ENCODE measurements at places on chromosomes 5 and 9.

- H3K4me3 ChIP-seq: no peak overlapping the region
- no peak overlapping the region for H3K27ac ChIP-seq
- H3K27me3 ChIP-seq: no peaks in the 10 kb centered on the region
- no peak for DNase-seq
- no peaks in the 10 kb centered on the region for H3K4me1 ChIP-seq
These were observed 26.3 kb downstream of the SREK1 start for GRCh38 chr5:66170195-66170919.

DNA sequence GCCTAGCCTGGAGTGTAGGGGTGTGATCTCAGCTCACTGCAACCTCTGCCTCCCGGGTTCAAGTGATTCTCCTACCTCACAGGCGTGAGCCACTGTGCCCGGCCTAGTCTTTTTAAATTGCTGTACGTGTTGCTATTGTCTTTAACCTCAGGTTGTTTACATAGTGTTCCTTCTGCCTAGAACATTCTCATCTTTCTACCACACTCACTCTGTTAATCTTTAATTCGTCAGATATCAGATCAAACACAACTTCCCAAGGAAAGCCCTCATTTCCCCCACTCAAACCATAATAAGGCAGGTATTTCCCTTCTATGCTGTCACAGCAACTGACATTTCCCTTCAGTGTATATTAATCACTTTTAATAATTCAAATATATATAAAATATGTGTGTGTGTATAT is 1310.0 kb upstream of the C9orf72 start:
- DNase-seq: no peak
- H3K4me1 ChIP-seq: no peaks in the 10 kb centered on the region
- H3K4me3 ChIP-seq: no peak overlapping the region
- H3K27me3 ChIP-seq: no peaks in the 10 kb centered on the region

GRCh38 chr5:76820526-76820890 is 1.7 kb downstream of the F2RL1 start:
- H3K4me1 ChIP-seq: peaks cover 13% of the 10 kb centered on the region
- H3K27ac ChIP-seq: peak overlapping the region; percentile 100
- DNase-seq: no peak
- peaks cover 1% of the 10 kb centered on the region for H3K36me3 ChIP-seq

DNA sequence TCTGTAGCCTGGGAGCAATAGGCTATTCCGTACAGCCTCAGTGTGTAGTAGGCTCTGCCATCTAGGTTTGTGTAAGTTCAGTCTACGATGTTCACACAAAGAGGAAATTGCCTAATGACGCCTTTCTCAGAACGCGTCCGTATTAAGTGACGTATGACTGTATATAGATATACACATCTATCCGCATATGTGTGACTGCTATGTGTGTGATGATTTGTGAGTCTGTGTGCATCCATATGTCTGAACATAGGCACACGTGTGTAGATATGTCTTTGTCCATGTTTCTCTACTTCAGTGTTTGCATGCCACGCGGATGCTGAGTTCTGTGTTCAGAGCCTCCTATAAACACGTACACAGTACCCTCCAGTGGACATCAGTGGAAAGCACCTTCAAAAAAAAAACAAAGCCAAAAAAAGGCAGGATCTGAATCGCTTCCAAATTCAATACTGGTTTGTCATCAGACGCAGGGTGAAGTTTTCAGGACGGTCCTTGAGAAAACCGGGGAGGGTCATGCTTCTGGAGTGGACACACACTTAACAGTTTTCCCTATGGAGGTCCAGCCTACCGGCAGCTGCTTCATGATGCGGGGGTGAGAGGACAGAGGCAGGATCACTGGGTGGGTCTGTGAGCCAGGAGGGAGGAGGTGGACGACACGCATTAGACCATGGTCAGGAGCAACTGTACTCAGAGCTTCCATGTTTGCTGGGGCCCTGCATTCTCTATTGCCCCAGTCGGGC is 29.5 kb upstream of the ALDH1B1 start:
- no peak overlapping the region for H3K27ac ChIP-seq
- peak; percentile 49 for DNase-seq
- H3K4me1 ChIP-seq: peaks cover 13% of the 10 kb centered on the region
- H3K27me3 ChIP-seq: no peaks in the 10 kb centered on the region
- no peak overlapping the region for H3K4me3 ChIP-seq

GRCh38 chr9:78515108-78515507 is 218.2 kb downstream of the PSAT1 start:
- H3K27ac ChIP-seq: no peak overlapping the region
- H3K36me3 ChIP-seq: no peaks in the 10 kb centered on the region
- no peak overlapping the region for H3K4me3 ChIP-seq
- H3K27me3 ChIP-seq: no peaks in the 10 kb centered on the region

DNA sequence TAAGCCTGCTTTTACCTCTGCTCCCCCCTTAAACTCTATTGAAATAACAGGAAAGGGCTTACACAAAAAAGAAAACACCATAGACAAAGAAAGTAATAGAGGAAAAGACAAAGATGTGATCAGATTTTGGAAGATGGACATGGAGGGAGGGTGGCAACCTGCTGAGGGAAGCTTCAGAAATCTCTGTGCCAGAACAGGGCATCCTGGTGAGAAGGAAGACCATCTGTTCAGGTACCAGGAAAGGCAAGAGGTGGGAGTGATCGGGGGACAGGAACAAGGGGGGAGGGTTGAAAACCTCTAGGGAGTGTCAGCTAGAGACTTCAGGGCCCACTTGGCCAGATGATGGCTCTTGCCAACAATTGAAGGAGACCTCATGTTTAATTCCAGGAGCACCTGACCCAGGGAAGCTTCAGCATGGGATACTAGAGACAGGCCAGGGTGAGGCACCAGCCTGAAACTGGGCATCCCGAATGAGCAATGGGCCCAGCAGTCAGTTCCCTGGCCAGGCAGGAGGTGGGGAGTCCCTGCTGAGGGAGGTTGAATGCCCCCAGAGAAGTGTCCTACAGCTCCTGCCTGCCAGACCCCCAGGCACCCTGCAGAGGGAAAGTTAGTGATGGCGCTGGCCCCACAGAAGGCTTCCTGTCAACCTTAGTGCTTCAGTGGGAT is 8.2 kb downstream of the SQSTM1 start:
- no peaks in the 10 kb centered on the region for H3K27me3 ChIP-seq
- peaks cover 37% of the 10 kb centered on the region for H3K4me1 ChIP-seq

DNA sequence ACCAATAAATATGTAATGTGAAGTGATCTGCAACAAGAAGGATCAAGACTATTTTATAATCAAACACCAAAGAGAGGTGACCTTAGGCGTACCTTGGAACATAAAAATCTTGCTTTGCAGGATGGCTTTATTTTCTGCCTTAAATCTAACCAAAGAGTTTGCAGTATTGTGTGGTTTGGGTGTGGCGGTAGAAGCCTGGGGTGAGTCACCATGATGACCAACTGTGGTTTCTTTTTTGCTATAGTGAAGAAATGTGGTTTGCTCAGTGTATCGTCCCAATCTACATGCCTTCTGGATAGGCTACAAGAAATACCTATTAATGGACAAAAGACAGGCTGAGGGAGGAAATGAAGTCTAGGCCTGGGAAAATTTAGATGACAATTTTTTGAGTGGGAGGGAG is 5.1 kb upstream of the CAST start:
- peaks cover 12% of the 10 kb centered on the region for H3K4me1 ChIP-seq
- no peaks in the 10 kb centered on the region for H3K27me3 ChIP-seq
- no peak overlapping the region for H3K4me3 ChIP-seq
- DNase-seq: peak; percentile 49
- no peak overlapping the region for H3K27ac ChIP-seq

GRCh38 chr5:172701291-172701656 is 60.2 kb downstream of the NEURL1B start:
- H3K4me3 ChIP-seq: no peak overlapping the region
- H3K36me3 ChIP-seq: no peaks in the 10 kb centered on the region
- H3K27ac ChIP-seq: no peak overlapping the region
- DNase-seq: no peak
- H3K27me3 ChIP-seq: no peaks in the 10 kb centered on the region
- peaks cover 34% of the 10 kb centered on the region for H3K4me1 ChIP-seq

GRCh38 chr9:38361473-38361850 is 31.0 kb upstream of the ALDH1B1 start:
- H3K27me3 ChIP-seq: no peaks in the 10 kb centered on the region
- H3K4me3 ChIP-seq: no peak overlapping the region
- DNase-seq: no peak

DNA sequence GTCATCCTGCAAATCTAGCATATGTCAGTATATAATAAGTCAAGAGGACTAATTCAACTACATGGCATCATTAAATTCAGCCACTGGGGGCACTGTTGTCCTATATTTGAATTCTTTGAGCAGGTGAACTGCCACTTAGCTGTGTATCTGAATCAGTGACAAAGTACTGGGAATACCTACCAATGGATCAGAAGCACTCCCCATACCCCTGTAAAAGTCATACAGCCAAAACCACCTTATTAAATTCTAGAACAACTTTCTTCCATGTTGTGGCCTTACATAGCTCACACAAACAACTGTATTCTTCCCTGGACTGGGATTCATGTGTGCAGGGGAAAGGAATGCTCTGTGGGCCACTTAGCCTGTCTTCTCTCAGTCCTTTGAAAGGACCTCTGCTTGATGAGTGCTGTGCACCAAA is 57.4 kb upstream of the PLPP6 start:
- H3K27me3 ChIP-seq: no peaks in the 10 kb centered on the region
- H3K27ac ChIP-seq: no peak overlapping the region
- DNase-seq: peak; percentile 62
- H3K4me1 ChIP-seq: no peaks in the 10 kb centered on the region
- H3K4me3 ChIP-seq: no peak overlapping the region

DNA sequence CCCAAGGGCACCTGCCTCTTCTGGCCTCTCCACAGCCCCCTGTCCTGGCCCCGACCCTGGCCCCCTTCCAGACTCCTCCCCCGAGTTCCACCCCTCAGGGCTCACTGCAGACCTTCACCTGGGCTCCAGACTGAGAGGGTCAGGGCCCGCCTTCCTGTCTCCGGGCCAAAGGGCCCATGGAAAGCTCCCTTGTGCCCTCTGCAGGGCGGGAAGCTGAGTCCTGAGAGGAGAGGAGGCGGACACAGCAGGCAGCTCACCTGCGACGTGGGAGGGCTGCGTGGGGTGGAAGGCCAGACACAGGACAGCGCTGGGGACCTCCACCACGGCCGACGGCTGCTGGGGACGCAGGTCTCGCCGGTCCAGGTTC is 20.6 kb downstream of the DYNC2I2 start:
- peak overlapping the region; percentile 95 for H3K27ac ChIP-seq
- H3K27me3 ChIP-seq: no peaks in the 10 kb centered on the region
- peaks cover 18% of the 10 kb centered on the region for H3K4me1 ChIP-seq
- H3K4me3 ChIP-seq: peak overlapping the region; percentile 28
- DNase-seq: peak; percentile 54

GRCh38 chr9:77817590-77818311 is 169.6 kb upstream of the GNA14 start:
- no peak overlapping the region for H3K27ac ChIP-seq
- H3K4me3 ChIP-seq: no peak overlapping the region
- H3K4me1 ChIP-seq: no peaks in the 10 kb centered on the region
- no peak for DNase-seq
- H3K27me3 ChIP-seq: no peaks in the 10 kb centered on the region

- peak; percentile 70 for DNase-seq
- peaks cover 35% of the 10 kb centered on the region for H3K4me1 ChIP-seq
- no peak overlapping the region for H3K4me3 ChIP-seq
- H3K27ac ChIP-seq: peak overlapping the region; percentile 26
- no peaks in the 10 kb centered on the region for H3K27me3 ChIP-seq
These were observed 73.0 kb upstream of the SLC25A51 start for GRCh38 chr9:37976714-37977477.

GRCh38 chr9:115944166-115944948 is 209.2 kb upstream of the PAPPA start:
- no peaks in the 10 kb centered on the region for H3K4me1 ChIP-seq
- H3K4me3 ChIP-seq: no peak overlapping the region

DNA sequence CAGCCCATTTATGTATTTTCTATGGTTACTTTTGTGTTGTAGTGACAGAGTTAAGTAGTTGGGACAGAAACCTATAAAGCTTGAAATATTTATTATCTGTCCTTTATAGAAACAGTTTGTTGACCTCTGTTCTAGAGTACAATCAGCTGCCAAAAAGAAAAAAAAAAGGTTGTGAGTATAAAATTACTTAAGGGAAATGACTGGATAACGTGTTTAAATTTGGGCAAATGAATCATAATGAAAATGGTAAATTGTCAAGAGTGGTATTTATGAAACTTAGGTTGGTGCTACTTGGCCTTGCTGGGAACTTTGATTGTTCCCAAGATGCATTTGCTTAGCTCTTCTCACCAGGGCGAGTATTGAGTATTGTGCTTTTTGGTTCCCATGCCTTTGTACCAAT is 70.2 kb upstream of the IL6ST start:
- H3K36me3 ChIP-seq: no peaks in the 10 kb centered on the region
- no peak for DNase-seq
- H3K4me3 ChIP-seq: no peak overlapping the region
- H3K27me3 ChIP-seq: no peaks in the 10 kb centered on the region
- H3K27ac ChIP-seq: no peak overlapping the region
- peaks cover 1% of the 10 kb centered on the region for H3K4me1 ChIP-seq

GRCh38 chr5:154403776-154404387 is 41.9 kb upstream of the SAP30L start:
- no peak for DNase-seq
- no peaks in the 10 kb centered on the region for H3K27me3 ChIP-seq
- H3K4me1 ChIP-seq: peaks cover 5% of the 10 kb centered on the region
- H3K36me3 ChIP-seq: no peaks in the 10 kb centered on the region
- no peak overlapping the region for H3K4me3 ChIP-seq

DNA sequence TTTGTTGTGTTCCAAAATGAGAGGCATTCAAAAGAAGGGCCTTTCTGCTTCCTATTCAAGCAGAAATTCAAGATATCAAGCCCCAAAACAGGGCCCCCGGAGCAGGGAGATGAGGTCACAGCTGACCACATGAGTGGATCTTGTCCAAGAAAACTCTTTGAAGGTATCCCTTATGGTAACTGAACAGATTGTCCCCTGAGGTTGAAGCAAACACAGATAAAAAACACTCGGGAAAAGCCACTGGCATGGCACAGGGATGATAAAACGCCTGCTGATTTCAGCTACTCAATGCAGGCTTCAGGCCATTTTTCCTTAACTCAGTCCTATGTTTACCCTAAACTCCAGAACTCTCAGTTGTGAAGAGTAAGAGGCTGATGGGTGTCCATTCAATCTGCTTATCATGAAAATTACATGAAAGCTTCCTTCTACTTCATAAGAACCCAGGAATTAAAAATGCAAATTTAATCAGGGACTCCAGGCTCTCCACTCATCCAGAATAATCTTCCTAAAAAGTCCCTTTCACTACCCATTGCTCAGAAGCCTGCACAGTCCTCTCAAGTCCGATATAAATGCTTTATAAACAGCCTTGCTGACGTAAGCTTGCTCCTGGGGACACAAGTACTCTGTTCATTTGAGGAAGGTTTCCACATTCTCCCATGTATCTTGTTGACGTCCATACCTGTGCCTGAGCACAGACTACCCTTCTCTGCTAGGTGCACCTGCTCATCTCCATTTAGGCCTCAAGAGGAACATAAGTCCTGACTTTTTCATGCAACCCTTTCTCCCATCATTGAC is 35.9 kb upstream of the SLC1A3 start:
- no peaks in the 10 kb centered on the region for H3K27me3 ChIP-seq
- H3K4me3 ChIP-seq: no peak overlapping the region
- no peaks in the 10 kb centered on the region for H3K36me3 ChIP-seq
- H3K27ac ChIP-seq: no peak overlapping the region
- no peak for DNase-seq

GRCh38 chr5:76617675-76618074 is 5.5 kb downstream of the F2RL2 start:
- H3K4me3 ChIP-seq: no peak overlapping the region
- no peaks in the 10 kb centered on the region for H3K4me1 ChIP-seq
- H3K36me3 ChIP-seq: peaks cover 5% of the 10 kb centered on the region
- no peaks in the 10 kb centered on the region for H3K27me3 ChIP-seq

Measured in large intestine (tissue), 12 donors.